ENCODE measurements at places on chromosomes 5 and 9.

DNA sequence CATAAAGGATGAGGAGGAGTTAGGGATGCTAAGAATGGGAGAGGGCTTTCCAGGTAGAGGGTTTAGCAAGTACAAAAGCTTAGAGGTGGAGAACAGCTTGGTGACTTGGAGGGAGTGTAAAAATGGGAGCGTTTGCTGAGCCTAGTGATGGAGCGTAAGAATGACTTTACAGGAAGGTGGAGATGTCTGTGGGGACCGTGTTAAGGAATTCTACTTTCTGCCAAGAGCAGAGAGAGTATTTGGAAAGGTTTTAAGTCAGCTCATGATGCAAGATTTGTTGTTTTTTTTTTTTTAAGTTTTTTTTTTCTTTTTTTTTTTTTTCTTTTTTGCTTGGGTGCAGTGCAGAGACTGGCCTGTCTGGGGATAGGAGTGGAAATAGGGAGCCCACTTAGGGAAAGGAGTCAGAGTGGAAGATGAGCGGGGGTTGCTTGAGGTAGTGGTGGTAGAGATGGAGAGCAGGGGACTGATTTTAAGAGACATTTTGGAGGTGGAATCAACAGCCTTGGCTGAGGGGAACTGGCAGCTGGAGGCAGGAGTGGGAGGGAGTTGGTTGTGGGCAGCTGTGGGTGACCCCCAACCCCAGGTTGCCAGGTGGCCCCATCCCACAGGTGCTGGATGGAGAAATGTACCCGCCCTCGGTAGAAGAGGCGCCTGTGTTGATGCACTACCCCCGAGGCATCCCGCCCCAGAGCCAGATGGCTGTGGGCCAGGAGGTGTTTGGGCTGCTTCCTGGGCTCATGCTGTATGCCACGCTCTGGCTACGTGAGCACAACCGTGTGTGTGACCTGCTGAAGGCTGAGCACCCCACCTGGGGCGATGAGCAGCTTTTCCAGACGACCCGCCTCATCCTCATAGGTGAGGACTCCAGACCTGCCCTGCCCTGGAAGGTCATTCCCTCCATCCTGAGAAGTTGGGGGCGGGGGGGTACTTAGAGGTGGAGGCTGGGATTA lies 12.4 kb downstream of the PTGS1 start:
- DNase-seq, result peak; percentile 56

- no peak for DNase-seq
Observed at GRCh38 chr9:133729617-133730281, 8.4 kb downstream of the SARDH start.

- no peak for DNase-seq
Observed at GRCh38 chr5:12934722-12935121, 1009.8 kb downstream of the DNAH5 start.

GRCh38 chr5:36683821-36684434 lies 77.5 kb downstream of the SLC1A3 start:
- DNase-seq, result peak; percentile 50

GRCh38 chr9:129781981-129782380 lies 21.0 kb upstream of the TOR1B start:
- no peak for DNase-seq

GRCh38 chr9:98132806-98133631 lies 14.0 kb upstream of the TRIM14 start:
- DNase-seq, result no peak

- DNase-seq, result no peak
Observed at GRCh38 chr9:4263591-4263990, 36.3 kb downstream of the GLIS3 start.

- no peak for DNase-seq
Observed at GRCh38 chr5:163366757-163367156, 70.6 kb upstream of the CCNG1 start.

DNA sequence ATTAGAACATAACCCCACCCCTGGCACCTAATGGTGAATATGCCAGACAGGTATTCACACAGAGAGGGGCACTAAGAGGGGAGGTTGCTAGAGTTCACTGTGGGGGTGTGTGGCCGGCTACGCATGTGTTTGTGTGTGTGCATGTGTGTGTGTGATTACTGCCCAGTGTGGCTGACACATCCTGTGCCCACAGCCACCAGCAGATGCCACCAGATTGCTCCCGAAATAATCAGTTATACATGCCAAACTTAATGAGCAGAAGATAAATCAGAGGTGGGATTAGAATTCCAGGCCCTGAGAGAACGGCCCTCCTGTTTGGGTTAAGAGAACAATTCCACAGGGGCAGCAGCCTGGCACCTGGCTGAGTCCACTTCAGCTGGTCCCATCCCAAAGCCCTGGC lies 91.8 kb upstream of the TBCA start:
- DNase-seq, result no peak

GRCh38 chr9:15606643-15607472 lies 54.0 kb downstream of the CCDC171 start:
- DNase-seq, result peak; percentile 35
